ENCODE measurements at places on chromosomes 4 and X.

GRCh38 chr4:78355306-78355705, 196.3 kb upstream of the ANXA3 start:
- no peak for DNase-seq

DNA sequence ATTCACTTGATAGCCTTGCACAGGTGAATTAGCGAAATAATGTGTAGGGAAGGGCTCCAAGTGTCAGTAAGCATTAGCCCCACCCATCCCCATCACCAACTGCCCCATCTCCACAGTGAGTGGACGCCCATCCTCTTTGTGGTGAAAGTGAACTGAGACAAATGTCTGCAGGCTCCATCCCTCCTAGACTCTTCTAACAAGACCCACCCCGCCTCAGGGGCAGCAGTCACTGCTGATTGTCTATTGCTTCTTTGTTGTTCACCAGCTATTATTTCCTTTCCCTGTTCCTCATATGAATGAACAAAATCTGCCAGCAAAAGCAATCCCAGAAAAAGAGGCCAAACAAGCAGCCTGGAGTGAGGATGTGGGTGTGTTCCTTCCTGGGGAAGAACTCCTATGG, 96.4 kb downstream of the LDB2 start:
- no peak for DNase-seq

DNA sequence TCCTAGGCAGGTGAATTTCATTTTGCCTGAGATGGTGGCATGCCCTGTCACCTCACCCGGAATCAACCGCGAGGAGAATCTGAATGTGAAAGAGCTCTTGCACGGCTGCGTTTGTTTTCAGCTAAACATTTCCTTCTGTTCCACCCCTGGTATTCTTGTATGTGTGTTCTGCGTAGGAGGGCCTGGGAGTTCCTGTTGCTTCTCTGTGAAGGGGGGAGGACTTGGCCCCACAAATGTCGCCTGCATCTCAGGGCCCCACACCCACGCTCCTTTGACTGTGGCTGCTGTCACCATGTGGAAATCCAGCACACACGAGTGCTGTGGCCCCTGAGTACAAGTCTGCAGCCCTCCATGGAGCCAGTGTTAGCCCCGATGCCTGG, 45.8 kb upstream of the CLCN4 start:
- DNase-seq, result no peak

DNA sequence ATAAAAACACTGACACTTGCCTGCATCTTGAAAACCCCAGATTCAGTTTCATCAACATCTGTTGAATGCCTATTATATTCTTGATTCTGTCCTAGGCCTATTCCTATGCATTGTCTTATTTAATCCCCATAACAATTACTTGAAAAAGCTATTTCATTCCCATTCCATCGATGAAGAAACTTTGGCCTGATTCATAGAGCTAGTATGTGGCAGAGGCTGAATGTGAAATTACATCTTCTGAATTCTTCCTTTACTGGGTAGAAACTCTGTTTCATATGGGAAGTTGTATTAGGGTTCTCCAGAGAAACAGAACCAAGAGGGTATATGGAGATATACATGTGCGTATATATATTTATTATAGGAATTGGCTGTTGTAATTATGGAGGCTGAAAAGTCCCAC, 35.0 kb upstream of the SLC4A4 start:
- DNase-seq, result no peak

GRCh38 chr4:70772929-70773555, 51.3 kb downstream of the RUFY3 start:
- no peak for DNase-seq

DNA sequence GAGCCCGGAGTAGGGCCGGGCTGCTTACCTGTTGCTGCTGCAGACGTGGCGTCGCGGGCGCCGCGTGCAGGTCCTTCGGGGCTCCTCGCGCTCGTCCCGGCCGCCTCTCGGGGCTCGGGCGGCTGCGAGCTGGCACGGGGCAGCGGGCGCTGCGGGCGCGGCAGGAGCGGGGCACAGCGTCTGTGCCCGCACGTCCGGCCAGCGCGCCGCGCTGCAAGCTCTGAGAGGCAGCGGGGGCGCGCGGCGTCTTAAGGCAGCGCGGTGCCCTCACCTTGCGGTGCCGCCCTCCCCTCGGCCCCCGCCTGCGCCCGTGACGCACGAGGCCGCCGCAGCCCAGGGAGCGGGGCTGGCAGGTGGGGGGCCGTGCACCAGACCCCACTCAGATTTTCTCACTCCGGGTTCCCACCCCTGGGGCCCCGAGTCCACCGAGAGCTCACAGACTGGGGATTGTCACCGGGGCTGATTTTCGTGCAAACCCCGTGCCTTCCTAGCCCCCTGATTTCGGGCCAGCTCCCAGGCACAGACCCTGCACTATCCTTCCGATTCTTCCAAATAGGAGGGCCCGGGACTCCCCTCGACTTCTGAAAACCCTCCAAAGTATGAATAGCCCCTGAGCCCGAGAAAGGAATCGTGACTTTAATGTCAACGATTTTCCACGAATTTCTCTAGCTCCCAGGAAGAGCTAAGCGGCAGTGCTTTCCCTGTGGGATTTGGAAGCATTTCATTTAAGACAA, at the start of gene GPR101:
TSS of gene GPR101 (minus strand) at position 222 of the 734 bp plus-strand sequence. CDS start 2,321 bp downstream, outside the sequence.
- no peak for DNase-seq

DNA sequence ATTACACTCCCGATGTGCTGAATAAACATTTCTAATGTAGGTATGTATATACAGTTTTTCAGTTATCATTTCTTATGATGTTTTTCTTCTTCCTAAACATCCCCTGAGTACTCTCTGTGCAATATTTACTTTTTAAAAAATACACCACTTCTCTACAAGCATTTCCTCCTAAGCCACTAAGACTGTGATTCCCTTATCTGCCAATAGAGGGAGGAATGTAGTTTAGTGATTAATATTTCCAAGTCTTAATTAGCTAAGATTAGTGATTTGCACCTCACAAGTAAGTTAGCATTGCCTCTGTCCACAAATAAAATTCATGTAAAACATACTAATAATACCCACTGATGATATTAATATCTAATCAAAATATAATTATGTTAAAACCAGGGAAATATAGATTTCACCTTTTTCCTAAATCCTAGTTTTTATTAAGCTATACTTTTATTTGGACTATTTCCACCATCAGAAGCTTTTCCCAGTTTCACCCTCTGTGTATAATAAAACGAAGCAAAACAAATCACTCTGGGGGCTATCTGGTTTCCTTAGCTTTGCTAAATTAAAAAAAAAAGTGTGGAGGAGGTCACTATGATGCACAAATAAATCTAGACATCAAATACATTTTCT, 909.1 kb downstream of the FAT4 start:
- no peak for DNase-seq

GRCh38 chr4:135672202-135672601, 1470.6 kb upstream of the PABPC4L start:
- no peak for DNase-seq

DNA sequence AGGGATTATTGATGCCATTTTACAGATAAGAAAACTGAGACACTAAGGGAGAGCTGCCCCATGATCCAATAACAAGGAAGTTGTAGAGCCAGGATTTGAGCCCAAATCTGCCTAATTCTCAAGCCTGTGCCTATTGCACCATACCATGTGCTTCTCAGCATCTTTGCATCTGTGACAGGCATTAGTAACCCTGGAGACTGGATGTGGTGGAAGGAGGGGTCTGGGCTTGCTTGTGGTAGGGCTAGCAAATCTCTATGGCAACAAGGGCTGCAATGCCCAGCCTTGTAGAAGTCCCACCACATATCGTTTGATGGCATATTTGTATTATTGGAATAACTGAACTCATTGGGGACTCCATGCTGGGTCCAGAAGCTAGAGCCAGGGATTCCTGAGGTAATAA, 58.1 kb downstream of the RTL5 start:
- DNase-seq, result no peak

GRCh38 chrX:153801669-153802068, 7.2 kb downstream of the SSR4 start:
- DNase-seq, result no peak

GRCh38 chr4:124943938-124944337, 231.4 kb upstream of the ANKRD50 start:
- DNase-seq, result no peak

- peak; percentile 50 for DNase-seq
Measured at GRCh38 chr4:76305971-76306881, at the start of gene STBD1. Gene STBD1 (plus strand): TSS chr4:76306733. CDS start chr4:76306770, 37 bp downstream.

DNA sequence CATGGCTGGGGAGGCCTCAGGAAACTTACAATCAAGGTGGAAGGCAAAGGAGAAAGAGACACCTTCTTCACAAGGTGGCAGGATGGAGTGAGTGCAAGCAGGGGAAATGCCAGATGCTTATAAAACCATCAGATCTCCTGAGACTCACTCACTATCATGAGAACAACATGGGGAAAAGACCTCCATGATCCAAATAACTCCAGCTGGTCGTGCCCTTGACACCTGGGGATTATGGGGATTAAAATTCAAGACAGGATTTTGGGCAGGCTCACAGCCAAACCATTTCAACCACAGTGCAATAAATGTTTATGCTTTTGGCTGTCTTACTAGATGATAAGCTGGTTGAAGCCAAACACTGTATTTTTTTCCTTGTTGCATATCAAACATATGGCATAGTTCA, 1112.4 kb downstream of the STIM2 start:
- DNase-seq, result no peak

GRCh38 chr4:18319431-18319830, 297.9 kb upstream of the LCORL start:
- no peak for DNase-seq

- DNase-seq, result no peak
Measured at GRCh38 chrX:154115071-154115470, 17.6 kb upstream of the MECP2 start.

DNA sequence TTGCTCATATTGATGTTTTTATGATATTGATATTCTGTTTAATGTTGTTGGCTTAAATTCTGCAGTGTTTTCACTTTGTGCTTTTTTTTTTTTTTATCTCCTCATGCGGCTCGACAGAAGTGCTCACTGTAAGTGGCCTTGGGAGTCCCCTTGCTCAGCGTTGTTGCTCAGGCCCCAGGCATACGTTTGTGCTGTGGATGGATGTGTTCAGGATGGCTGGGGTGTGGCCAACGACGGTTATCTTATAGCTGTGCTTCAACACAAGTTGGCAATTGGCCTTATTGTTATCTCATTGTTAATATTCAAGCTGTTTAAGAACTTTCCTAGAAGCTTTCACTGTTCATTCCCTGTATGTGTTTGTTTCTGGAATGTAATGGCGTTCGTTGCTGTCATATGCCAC, 36.4 kb upstream of the CLCN4 start:
- DNase-seq, result no peak

DNA sequence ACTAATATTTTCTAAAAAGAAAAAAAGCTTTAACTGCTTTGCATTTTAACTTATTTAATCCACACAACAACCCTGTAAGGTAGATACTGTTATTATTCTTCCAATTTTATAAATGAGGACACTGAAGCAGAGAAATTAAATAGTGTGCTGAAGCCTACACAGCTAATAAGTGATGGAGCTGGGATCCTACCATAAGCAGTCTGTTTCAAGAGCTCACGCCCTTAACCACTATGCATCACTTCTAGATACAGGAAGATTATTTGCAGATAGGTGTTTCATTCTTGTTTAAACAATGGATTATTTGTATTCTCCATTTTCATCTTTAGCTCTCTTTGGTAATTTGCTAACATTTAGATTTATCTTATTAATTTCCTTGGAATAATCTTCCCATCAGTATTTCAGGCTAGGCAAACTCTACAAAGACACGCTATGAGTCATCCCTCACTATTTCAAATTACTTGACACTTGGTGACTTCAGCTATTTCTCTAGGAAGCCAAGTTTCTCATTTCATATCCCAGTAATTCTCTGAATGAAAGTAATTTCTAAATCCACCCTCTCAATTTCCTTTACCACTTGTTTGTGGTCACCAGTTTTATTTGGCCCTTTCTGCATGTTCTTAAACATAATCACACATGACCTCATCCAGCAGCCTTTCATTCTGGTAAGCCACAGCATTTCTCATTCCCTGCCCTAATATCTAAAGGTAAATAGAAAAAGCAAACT, 67.3 kb downstream of the ASB9 start:
- no peak for DNase-seq

- no peak for DNase-seq
Measured at GRCh38 chr4:179624768-179625181, 2182.5 kb upstream of the AGA start.

- no peak for DNase-seq
Measured at GRCh38 chr4:84917086-84917821, 49.2 kb downstream of the WDFY3 start.

DNA sequence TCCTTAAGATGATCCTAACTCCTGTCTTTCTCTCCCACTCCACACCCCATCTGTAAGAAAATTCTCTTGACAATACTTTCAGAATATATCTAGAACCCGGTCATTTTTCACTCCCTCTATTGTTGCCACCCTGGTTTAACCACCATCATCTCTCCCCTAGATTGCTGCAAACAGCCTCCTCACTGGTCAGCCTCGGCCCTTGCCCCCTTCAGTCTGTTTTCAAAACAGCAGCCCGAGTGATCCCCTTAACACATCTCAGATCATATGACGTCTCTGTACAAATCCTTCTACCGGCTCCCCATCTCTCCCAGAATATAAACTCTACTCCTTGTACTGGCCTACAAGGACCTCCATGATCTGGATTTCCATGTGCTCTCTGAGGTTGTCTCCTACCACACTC, 35.2 kb upstream of the F9 start:
- no peak for DNase-seq

GRCh38 chr4:174314770-174315169, 31.1 kb downstream of the CEP44 start:
- no peak for DNase-seq

DNA sequence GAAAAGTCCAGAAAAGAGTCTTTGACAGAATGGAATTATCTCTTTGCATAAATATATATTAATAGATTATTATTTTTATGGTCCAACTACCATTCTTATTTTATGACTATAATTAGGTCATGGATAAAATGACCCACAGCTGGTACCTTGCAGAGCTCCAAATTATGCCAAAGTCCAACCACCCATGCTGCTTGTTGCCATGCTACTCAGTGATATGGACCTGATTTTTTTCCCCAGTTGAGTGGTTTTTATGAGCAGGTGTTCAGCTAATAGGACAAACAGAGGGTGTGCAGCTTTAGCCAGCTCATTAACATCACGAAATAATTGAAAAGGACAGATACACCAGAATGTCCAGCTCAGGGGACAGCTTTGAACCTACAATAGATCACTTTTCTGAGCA, 9.7 kb downstream of the HOPX start:
- DNase-seq, result no peak

- no peak for DNase-seq
Measured at GRCh38 chr4:87631668-87632067, 18.4 kb upstream of the DMP1 start.

DNA sequence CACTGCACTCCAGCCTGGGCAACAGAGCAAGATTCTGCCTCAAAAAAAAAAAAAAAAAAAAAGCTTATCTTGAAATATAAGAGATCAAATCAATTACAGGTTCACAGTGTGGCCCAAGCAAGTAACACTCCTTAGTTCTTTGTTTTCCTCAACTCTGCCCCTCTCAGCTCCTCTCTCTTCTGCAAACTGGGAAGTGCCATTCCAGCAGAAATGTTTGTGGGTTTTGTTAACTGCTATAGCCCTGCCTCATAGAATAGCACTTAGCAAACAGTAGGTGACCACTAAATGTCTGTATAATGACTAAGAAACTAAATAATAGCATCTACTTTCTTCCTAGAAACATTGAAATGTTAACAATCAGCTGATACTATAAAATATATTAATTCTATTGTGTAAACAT, 160.0 kb upstream of the NAP1L5 start:
- DNase-seq, result no peak
